ENCODE measurements at places on chromosomes 5 and 9. TPM values are rescaled to one million over a fixed set of nuclear protein-coding genes. Genes with fewer than 3 reads are reported as not detected.

GRCh38 chr9:37559855-37560592 is 16.2 kb downstream of the FBXO10 start:
- H3K27ac ChIP-seq = no peak overlapping the region
- peaks cover 13% of the 10 kb centered on the region for H3K36me3 ChIP-seq
- no peak overlapping the region for H3K4me3 ChIP-seq
- H3K27me3 ChIP-seq = no peaks in the 10 kb centered on the region
- H3K4me1 ChIP-seq = no peaks in the 10 kb centered on the region

- H3K27me3 ChIP-seq = no peaks in the 10 kb centered on the region
- no peaks in the 10 kb centered on the region for H3K36me3 ChIP-seq
- no peak overlapping the region for H3K4me3 ChIP-seq
- H3K27ac ChIP-seq = no peak overlapping the region
Observed at GRCh38 chr5:42745856-42746255, 10.8 kb upstream of the CCDC152 start.

DNA sequence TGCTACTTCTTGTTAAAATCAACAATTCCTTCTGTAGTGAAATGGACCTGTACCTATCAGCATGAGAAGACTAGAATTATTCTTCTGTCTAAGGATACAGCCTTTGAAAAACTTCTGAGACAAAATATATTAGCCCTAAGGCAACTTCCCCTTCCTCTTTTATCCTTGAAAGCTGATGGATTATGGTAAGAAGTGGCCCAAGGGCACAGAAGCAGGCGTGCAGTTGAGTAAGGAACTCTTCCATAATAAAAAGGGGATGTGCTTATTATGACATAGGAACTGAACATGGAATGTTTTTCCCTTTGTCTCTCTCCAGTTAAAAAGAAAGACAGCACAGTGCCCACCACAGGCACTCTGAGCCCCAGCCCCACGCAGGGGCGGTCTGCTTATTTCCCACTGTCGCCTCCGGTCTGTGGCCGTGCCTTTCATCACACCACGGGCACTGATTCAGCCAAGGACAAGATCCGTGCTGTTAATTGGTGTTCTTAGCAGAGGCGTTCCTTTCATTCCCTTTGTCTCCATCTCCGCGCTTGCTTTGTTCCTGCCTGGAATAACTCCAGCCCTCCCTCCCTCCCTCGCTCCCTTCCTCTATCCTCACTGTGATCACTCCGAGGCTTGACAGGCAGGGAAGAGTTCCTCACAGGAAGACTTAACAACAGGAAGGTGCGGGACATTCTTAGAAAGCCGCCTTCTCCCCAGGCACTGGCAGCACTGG is 135.9 kb upstream of the OTULINL start:
- peaks cover 9% of the 10 kb centered on the region for H3K27me3 ChIP-seq
- H3K4me1 ChIP-seq = peaks cover 18% of the 10 kb centered on the region
- no peak for DNase-seq
- H3K4me3 ChIP-seq = no peak overlapping the region
- H3K27ac ChIP-seq = no peak overlapping the region
- H3K36me3 ChIP-seq = no peaks in the 10 kb centered on the region

Gene CDH6
- not detected for total RNA-seq

DNA sequence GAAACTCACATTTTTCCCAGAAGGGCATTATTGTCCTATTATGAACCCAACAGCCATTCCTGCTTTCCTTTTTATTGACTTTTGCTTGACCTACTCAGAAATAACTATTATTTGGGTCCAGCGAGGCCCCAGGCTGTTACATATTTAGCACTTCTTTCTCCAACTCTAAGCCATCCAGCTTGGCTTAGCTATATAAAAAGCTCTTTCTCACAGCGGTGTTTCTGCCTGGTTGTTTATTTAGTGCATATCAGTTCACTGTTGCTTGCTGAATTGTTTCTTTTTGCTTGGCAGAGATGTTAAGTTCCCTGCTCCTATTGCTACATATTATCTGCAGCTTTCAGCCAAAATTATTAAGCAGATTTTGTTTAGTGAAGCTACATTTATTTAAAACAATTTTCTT is 1156.8 kb upstream of the SEMA6A start:
- H3K4me3 ChIP-seq = no peak overlapping the region
- H3K36me3 ChIP-seq = no peaks in the 10 kb centered on the region
- no peaks in the 10 kb centered on the region for H3K4me1 ChIP-seq
- no peak for DNase-seq
- H3K27me3 ChIP-seq = no peaks in the 10 kb centered on the region
